Stimulated activated CD4-positive, alpha-beta T cell treated with anti-CD3 and anti-CD28 coated beads, Interleukin-15, amount 100 ng/mL, for 1 hour (primary cell): ENCODE measurements at places on chromosomes 7 and 10.
A peak's percentile ranks its signal among the peaks of the same experiment; 100 is the strongest.

DNA sequence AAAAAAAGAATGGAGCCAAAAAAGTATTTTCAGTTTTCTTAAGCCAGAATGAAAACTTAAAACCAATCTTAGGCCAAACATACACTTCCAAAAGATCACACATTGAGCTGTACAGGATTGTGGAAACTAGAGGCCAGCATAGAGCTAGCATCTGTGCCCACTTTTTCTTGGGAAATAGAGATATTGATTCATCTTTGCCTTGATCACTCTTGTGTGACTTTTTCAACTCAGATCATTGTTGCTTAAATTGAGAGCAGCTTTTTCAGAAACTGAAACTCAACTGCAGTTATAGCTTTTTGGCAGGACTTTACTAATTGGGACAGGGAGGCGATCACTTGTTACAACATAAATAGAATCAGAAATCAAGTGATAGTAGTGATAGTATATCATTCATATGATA, 132.2 kb downstream of the PRKG1 start:
- no peak for DNase-seq

DNA sequence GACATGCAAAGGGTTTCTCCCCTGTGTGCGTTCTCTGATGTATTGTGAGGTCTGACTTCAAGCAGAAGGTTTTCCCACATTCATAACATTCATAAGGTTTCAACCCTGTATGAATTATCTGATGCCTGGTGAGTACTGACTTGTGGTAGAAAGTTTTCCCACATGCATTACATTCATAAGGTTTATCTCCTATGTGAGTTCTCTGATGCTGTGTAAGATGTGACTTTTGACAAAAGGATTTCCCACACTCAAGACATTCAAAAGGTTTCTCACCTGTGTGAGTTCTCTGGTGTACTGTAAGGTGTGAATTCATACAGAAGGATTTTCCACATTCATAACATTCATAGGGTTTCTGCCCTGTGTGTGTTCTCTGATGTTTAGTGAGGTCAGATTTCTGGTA, 45.1 kb downstream of the ZNF33B start:
- DNase-seq, result no peak

DNA sequence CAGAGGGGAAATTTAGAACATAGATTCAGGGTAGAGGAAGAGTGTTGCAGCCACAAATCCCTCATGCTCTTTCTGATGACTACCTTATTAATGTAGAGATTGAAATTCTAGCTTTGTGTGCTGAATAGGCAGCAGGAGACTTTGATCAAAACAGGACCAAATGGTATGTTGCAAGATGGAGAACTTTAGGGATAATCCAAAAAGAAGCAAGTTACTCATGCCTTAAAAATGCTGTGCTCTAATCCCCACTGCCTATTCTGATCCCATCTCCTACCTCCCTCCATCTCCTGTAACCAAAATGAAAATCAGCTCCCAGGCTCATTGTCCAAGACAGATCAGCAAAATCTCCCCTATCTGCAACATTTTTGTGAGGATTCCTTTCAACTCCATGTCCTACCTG, 31.3 kb downstream of the CH25H start:
- no peak for DNase-seq

- DNase-seq, result no peak
Measured at GRCh38 chr10:11245095-11245479, 227.4 kb downstream of the CELF2 start.

GRCh38 chr7:86964973-86965726, 94.3 kb downstream of the ELAPOR2 start:
- DNase-seq, result no peak

- no peak for DNase-seq
Measured at GRCh38 chr10:36764823-36765222, 360.6 kb upstream of the ANKRD30A start.

DNA sequence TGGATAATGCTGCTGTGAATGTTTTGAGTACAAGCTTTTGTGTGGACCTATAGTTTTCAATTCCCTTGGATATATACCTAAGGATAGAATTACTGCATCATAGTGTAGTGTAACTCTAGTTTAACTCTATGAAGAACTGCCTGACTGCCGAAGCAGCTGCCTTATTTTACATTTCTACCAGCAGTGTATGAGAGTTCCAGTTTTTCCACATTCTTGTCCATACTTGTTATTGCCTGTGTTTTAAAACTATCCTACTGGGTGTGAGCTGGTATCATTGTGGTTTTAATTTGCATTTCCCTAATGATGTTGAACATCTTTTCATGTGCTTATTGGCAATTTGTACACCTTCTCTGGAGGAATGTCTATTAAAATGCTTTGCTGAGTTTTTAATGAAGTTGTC, 15.7 kb downstream of the SEPTIN7 start:
- no peak for DNase-seq

- DNase-seq, result peak; percentile 8
Measured at GRCh38 chr10:67612577-67613537, 83.1 kb downstream of the CTNNA3 start.

DNA sequence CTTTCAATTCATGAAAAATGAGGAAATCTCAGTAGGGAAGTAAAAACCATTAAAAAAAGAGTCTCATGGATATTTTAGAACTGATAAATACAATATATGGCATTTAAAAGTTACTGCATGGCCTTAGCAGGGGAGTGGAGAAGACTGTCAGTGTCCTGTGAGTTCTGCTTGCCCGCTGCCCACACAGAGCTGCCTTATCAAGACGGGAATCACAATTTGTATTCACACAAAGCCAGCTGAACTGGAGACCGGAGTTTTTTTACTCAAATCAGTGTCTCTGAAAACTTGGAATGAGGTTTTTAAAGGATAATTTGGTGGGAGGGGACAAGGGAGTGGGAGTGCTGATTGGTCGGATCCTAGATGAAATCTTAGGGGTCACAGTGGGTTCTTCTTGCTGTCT, 17.1 kb downstream of the LANCL2 start:
- DNase-seq, result no peak

- DNase-seq, result no peak
Measured at GRCh38 chr7:78194611-78195010, 396.0 kb downstream of the PHTF2 start.

GRCh38 chr10:28036587-28036986, 37.7 kb upstream of the ODAD2 start:
- DNase-seq, result no peak

GRCh38 chr10:29897430-29897829, 162.0 kb downstream of the JCAD start:
- DNase-seq, result no peak

GRCh38 chr7:18117482-18117881, 89.8 kb upstream of the PRPS1L1 start:
- DNase-seq, result no peak

- no peak for DNase-seq
Measured at GRCh38 chr7:105904064-105904463, 27.7 kb upstream of the ATXN7L1 start.

- no peak for DNase-seq
Measured at GRCh38 chr7:93364806-93365205, 132.6 kb downstream of the VPS50 start.

DNA sequence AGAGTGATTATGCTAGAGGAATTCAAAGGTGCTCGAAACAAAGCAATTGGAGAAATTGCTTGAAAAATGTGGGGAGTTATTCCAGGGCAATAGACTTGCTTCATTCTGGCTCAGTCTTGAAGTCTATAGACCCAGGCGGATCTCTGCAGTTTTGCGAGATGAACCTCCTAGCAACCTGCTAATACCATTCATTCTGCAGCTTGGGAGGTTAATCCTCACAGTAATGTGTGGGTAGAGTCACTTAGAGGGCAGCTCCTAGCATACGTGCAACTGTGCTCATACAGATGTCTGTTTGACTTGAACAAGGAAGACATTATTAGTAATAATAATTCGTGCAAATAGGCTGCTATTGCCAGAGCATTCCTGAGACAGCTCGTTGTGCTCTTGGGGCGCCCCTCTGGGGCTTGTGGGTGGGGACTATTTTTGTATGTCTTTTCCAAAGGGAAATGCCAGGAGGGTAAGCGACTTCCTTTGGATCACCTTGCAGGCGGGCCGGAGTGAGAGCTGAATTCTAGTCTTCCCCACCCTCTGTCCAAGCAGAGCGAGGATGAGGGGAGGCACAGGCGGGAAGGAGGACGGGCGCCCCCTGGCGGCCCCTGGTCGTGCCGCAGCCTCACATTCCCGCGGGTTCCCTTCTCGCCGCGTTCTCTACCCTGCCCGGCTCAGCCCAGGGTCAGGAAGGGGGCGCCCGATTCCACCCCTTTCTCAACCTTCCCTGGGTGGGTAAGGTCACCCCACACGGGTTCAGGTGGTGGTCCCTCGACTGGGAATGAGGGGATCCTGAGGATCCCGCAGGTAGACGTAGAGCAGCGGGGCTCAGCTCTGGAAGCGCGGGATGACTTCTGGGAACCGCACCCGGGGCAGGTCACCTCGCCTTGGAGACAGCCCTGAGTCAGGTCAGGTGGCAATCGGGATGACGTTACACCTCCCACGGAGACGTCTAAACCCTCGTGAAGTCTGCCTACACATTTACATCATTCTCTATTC, 241.5 kb downstream of the PHTF2 start:
- DNase-seq, result peak; percentile 16

GRCh38 chr10:88890681-88891381, 10.8 kb downstream of the STAMBPL1 start:
- no peak for DNase-seq

GRCh38 chr7:114944745-114945625, 23.1 kb downstream of the MDFIC start:
- no peak for DNase-seq

- no peak for DNase-seq
Measured at GRCh38 chr10:121440461-121440860, 157.8 kb downstream of the FGFR2 start.

DNA sequence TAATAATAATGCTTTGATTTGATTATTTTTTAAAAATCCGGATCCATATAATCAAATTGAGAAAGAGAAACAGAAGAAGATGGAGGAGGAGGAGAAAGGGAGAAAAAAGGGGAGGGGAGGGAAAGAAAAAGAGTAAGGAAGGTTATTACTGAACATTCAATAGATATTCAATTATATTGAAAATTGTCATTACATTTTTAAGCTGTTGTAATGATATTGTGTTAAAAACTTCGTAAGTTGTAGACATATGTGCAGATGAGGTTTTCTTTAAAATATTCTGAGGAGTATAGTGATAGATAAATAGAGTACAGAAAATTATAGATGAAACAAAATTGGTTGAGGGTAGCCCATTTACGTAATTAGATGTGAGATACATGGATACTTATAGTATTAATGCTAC, 933.0 kb upstream of the PHF14 start:
- DNase-seq, result no peak

DNA sequence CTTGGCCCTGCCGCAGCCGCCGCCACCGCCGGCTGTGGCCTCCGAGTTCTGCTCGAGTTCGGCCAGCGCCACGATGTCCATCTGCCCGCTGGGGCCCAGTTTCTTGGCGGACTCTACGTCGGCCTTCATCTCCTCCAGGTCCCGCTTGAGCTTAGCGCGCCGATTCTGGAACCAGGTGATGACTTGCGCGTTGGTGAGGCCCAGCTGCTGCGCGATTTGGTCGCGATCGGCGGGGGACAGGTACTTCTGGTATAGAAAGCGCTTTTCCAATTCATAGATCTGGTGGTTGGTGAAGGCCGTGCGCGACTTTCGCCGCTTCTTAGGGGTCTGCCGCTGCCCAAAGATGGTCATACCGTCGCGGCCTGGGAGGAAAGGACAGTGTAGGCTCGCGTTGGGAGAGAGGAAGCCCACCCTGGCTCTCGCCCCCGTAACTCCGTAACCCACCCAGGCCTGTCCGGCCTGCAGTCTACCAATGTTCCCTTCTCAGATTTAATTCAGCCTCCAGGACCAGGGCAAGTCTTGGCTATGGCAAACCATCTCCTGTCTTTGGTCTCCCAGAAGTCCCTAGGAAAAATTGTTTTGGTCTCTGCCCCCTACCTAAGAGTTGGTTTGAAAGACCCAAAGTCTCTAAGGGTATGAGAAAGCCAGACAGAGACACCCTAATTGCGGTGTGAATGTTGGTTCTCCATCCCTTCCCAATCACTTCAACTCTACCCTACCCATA, 1.7 kb downstream of the LBX1 start:
- DNase-seq, result no peak

DNA sequence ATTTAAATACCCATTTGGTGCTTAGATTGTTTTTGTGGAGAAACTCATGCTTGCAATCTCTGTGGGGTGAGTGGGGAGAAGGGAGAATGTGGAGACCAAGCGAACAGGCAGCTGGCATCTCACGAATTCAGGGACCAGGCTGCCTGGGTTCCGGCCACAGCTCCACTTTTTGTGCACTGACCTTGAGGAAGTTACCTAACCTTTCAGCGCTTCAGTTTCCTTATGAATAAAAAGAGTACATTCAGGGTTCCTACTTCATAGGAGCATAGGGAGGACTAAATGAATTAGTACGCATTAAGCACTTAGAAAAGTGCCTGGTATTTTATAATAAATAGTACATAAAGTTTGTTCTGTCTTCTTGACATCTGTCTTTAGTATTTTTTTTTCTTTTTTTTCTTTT, 72.5 kb downstream of the PRTFDC1 start:
- no peak for DNase-seq

- no peak for DNase-seq
Measured at GRCh38 chr10:8104005-8104404, 49.5 kb downstream of the GATA3 start.

DNA sequence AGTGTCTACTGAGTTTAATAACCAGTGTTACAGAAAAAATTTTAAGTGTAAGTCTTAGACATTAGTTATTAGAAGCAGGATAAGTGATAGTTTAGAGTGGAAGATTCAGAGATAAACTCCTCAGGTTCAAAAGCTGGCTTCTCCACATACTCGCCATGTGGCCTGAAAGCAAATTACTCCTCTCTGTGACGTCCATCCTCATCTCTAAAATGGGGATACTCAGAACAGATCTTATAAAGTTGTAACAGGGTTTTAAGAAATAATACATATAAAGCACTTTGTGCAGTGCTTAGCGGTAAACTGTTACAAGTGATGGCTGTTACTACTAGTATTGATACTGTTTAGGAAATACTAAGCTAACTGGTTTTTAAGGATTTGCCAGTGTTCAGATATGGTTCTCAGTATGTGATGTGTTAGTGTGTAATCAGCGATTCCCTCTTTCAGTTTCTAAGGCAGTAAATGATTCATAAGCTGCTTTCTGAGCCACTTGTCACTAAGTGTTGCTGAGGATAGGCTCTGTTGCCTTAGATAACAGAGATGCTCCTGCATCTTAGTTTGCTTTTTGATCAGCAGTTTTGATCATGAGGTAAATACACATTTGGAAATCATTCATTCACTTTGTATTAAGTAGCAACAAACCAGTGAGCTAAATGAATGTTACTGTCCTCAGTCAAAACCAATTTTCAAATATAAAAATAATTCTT, 58.7 kb downstream of the CYP51A1 start:
- DNase-seq, result no peak

GRCh38 chr10:100817268-100817839, 72.0 kb downstream of the PAX2 start:
- DNase-seq, result no peak

DNA sequence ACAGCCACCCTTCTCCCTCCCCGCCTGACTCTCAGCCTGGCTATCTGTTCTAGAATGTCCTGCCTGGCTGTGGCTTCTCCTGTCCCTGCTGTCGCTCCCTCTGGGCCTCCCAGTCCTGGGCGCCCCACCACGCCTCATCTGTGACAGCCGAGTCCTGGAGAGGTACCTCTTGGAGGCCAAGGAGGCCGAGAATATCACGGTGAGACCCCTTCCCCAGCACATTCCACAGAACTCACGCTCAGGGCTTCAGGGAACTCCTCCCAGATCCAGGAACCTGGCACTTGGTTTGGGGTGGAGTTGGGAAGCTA, 1.2 kb downstream of the EPO start:
- no peak for DNase-seq
